ENCODE measurements at places on chromosomes 6 and 20.

DNA sequence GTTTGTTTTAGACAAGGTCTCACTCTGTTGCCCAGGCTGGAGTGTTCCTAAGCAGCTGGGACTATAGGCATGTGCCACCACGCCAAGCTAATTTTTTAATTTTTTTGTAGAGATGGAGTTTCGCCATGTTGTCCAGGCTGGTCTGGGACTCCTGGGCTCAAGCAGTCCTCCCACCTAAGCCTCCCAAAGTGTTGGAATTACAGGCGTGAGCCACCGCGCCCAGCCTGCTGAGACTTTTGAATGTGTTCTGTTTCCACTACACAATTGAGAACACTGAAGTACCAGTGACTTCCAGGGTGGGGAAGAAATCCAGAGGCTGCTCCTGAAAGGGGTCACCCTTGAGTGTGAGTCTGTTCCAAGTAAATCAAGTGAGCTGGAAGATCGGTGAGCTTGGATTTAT lies 81.3 kb upstream of the ARMC2 start:
- DNase-seq = no peak

DNA sequence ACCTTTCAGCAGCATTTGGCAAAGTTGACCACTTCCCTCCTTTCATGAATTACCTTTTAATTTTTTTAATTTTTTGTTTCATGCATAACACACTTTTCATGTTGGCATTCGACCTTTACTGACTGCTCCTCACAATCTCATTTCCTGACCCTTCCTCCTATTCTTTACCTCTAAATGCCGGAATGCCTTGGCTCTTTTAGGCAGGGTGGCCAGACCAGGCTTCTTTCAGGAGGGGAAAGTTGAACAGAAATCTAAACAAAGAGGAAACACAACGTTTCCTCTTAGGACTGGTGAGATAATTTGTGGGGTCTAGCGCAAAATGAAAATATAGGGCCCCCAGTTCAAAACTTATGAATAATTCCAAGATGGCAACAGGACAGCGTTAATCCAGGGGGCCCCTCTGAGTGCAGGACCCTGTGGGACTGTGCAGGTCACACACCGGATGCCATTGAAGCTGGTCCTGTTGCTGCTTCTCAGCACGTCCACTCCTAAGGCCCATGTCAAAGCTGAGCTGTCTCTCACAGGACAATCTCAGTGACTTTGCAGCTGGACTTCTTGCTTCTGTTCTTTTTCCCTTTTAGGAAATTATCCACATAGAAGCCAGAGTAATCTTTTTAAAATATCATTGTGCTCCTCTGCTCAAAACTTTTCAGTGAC lies 313.8 kb downstream of the HDGFL1 start:
- no peak for DNase-seq

DNA sequence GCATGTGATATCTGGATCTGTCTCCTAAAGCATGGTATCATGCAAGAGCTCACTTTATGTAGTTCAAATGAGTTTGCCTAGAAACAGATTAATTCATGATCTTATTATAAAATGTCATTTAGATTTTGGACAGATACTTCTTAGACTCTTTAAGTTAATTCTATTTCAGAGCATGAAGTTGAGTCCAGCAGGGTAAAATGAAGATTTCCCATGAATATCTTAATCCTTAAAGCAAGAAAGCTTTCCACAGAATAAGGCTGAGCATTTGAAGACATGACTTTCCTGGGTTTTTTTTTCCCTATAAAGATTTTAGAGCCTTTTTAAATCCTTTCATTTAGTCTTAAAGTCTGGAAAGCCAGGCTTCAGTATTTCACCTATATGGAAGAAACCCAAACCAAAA lies 556.0 kb upstream of the GJE1 start:
- DNase-seq = no peak

- DNase-seq = no peak
Observed at GRCh38 chr6:29491574-29491973, 3.8 kb upstream of the MAS1L start.

DNA sequence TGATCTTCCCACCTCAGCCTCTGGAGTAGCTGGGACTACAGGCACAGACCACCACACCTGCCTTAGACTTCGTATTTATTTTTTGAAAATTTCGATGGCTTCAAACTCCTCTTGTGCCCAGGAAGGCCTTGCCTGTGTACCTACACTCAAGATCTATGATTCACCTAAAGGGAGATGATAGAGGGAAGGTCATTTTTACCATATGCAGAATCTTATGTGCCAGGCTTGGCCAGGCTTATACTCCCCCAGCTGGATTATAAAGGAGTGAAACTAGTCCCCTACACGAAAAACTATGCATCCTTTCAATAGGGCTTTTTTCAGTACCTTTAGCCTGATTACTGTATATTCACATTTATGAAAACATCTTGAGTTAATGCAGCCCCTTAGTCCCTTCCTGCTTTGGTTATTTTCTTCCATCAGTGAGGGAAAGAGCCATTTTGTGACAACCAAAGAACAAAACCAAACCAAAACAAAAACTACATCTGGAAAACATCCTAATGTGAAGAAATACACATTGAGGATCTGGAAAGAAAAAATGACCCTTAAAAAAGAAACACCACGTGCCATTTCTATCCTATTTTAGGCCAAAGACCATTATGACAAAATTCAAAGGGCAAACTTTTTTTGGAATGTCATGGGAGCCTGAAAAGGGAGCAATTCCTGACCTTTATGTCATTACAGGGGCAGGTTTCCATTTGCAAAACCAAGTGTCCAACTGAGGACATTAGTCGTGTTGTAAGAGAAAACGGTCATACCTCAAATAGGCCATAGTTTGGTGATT lies 34.7 kb downstream of the RIPOR2 start:
- no peak for DNase-seq

GRCh38 chr6:50116797-50117542 lies 67.2 kb upstream of the DEFB112 start:
- peak; percentile 93 for DNase-seq

GRCh38 chr6:111857674-111858337 lies 15.4 kb downstream of the FYN start:
- DNase-seq = no peak

All from NCI-H510A treated with DMSO at 0.1 percent for 48 hours (cell line).